Esophagus squamous epithelium (tissue), 5 donors: ENCODE measurements at places on chromosomes 6 and 20.

DNA sequence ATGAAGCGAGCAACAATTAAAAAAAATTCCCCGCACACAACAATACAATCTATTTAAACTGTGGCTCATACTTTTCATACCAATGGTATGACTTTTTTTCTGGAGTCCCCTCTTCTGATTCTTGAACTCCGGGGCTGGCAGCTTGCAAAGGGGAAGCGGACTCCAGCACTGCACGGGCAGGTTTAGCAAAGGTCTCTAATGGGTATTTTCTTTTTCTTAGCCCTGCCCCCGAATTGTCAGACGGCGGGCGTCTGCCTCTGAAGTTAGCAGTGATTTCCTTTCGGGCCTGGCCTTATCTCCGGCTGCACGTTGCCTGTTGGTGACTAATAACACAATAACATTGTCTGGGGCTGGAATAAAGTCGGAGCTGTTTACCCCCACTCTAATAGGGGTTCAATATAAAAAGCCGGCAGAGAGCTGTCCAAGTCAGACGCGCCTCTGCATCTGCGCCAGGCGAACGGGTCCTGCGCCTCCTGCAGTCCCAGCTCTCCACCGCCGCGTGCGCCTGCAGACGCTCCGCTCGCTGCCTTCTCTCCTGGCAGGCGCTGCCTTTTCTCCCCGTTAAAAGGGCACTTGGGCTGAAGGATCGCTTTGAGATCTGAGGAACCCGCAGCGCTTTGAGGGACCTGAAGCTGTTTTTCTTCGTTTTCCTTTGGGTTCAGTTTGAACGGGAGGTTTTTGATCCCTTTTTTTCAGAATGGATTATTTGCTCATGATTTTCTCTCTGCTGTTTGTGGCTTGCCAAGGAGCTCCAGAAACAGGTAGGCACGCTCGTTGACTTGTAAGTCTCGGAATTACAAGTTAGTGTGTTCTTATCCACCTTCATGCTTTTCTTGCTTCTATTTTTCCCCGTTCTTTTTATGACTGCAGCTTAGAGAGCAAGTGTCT is at the start of gene EDN1:
Gene EDN1 (plus strand): TSS at position 429 of the 888 bp plus-strand sequence. CDS start 269 bp downstream, at position 698.
- no peak for DNase-seq

GRCh38 chr20:22232473-22232872 is 351.9 kb downstream of the FOXA2 start:
- no peak for DNase-seq

DNA sequence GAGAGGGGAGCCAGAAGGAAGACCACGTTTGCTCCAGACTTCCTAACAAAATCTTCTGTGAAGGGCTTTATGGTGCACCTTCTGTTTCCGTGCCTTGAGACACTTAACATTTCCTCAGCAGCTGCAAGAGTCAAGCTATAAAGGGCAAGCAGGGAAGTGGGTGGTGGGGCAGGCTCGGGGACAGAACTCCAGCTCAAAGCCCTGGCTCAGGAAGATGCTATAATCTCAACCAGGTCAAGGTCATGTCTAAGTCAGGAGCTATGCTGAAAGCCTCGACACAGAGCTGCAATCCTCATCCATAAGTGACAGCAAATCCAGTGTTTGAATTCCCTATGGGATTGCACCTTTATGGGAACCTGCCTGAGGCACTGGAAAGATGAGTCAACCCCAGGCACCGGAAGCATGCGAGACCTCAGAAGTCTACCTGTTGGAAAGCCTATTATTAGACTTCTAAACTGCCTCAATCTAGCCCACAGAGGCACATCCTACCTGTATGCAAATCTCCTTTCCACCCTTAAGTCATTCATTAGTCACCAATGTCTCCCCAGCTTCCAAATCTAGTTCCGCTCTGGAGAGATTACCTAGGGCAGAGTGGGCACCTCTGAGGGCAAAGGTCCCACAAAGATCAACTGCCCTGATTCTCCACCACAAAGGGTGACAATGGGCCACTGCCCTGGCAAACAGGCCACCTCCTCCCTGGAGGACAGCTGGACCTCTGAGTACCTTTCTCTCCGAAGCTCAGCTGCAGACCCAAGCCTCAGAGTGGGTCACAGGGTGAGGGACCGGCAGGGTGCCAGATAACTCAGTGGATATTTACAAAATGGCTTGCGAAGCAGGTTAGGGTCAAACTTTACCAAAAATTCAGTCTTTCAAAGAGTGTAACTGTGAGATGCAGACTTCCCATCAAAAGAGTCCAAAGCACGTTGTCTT is 287.0 kb downstream of the CDC5L start:
- DNase-seq, result no peak

DNA sequence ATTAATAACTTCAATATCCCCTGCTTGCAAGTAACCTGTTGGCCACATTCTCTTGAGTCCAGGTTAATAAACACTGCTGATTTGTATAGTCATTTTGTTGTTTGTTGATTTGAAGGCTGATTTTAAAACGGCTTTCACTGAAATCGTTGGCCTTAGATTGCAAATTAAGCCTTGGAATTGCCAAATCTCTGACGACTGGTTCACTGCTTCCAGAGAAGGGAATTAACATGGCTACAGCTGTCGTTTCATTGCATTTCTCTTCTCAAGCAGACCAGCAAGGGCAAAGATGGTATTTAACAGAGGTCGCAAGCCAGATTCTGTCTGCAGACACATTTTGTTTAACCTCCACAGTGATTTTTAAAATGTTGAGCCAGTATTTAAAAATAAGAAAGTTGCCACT is 470.9 kb downstream of the TFAP2A start:
- DNase-seq, result no peak

- no peak for DNase-seq
Measured at GRCh38 chr6:15573384-15573783, 89.4 kb downstream of the DTNBP1 start.
